Glutamatergic neuron (in vitro differentiated cells): ENCODE measurements at places on chromosomes 7 and 10.

- DNase-seq, result no peak
Observed at GRCh38 chr10:11538834-11539190, 72.6 kb downstream of the USP6NL start.

- no peak for DNase-seq
Observed at GRCh38 chr10:131095313-131095580, 216.3 kb downstream of the TCERG1L start.

GRCh38 chr7:151699147-151699927 is 177.6 kb downstream of the PRKAG2 start:
- DNase-seq, result no peak

- DNase-seq, result no peak
Observed at GRCh38 chr10:90031776-90032175, 330.4 kb downstream of the KIF20B start.

- DNase-seq, result no peak
Observed at GRCh38 chr7:14332155-14332554, 342.7 kb upstream of the ETV1 start.

GRCh38 chr10:27771231-27771630 is 25.6 kb upstream of the MKX start:
- no peak for DNase-seq

DNA sequence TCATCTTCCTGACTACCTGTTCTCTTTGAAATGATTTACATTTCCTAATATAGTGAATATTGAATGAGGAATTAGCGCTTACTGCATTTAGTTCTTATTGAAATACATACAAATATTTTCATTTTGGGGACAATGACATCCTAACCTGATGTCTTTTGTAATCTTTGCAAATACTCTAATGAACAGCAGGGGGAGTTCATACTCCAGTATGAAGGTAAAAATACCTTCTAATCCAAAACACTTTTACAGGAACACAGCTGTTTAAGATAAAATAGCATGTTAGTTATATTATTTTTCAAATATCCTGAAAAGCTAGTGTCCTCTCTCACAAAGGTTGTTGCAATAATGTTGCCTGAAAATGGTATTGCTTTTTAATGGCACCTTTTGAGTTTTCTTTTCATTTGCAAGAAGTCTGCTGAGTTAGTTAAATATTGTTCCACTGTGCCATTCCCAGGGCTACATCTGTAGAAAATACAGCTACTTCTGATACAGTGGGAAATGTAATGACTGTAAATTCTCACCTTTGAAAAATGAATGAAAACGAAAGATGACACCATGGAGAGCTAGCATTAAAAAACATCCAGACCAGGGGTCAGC is 400.0 kb downstream of the PHF14 start:
- DNase-seq, result no peak

DNA sequence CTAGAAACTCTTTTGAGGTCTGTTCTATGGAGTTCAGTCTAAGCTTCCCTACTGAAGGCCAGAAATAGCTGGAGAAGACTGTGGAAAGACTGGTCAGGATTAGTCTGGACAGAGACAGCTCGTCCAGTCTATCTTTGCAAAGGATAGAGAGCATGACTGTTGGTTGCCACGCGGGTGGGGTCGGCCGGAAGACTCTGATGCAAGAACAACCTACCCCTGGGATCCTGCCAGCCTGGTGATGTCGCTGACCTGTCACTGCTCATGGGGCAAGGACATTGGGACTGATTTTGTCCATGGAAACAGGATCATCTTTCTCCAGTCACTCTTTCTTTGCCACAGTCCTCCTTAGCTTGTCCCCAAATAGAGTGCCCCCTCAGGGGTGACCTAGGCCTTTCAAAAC is 337.6 kb upstream of the NPSR1 start:
- no peak for DNase-seq

- no peak for DNase-seq
Observed at GRCh38 chr7:21175714-21176113, 252.2 kb upstream of the SP4 start.

- no peak for DNase-seq
Observed at GRCh38 chr7:108067844-108068243, 62.3 kb downstream of the LAMB4 start.

- DNase-seq, result no peak
Observed at GRCh38 chr7:4550117-4550516, 132.0 kb upstream of the FOXK1 start.

DNA sequence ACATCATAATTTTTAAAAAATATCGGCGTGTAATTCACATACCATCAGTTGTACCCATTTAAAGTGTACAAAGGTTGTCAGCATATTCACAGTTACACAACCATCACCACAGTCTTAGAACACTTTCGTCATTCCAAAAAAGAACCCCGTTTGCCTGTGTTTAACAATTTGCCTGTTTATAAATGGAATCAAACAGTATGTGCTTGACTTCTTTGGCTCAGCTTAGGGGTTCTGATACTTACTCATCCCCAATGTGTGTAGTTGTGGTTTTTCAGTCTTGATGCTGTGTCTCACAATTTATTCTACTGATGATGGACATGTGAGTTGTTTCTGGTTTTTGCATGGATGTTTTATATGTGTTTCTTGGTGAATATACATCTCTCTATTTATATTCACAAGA is 50.0 kb downstream of the PRPF18 start:
- DNase-seq, result no peak

DNA sequence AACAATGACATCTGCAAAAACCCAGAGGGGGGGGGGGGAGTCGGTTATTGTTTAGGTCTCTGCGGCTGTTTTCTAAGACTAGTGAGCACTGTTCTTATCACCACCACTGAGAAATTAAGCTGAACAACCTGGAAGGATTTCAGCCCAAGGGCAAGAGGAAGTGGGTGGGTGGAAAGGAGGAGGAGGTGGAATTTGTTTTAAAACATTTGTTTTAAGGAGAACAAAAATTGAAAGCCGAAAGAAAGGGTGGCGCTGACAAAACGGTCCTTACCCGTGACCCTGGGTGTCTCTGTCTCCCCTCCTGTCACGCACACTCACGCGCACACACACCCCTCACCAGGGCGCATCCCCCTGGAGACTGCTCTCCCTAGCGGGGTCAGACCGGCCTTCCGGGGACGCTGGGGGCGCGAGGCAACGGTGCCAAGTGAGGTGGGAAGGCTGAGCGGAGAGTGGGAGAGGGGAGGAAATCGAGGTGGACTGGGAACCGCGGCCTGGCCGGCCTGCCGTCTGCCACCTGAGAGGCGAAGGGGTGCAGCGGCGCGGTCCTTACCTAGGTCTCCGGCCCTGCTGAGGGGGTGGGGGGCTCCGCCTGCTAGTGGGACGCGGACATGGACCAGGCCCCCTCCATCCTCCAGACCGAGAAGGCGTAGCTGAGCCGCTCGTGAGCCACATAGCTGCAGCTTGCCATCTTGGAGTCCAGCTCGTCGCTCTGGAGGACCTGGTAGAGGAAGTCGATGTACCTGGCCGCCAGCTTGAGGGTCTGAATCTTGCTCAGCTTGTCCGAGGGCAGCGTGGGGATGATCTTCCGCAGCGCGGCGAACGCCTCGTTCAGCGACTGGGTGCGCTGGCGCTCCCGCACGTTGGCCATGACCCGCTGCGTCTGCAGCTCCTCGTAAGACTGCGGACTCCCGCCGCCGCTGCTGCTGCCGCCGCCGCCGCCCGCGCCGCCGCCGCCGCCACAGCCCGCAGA is 1.0 kb downstream of the TWIST1 start:
- DNase-seq, result peak; percentile 49

DNA sequence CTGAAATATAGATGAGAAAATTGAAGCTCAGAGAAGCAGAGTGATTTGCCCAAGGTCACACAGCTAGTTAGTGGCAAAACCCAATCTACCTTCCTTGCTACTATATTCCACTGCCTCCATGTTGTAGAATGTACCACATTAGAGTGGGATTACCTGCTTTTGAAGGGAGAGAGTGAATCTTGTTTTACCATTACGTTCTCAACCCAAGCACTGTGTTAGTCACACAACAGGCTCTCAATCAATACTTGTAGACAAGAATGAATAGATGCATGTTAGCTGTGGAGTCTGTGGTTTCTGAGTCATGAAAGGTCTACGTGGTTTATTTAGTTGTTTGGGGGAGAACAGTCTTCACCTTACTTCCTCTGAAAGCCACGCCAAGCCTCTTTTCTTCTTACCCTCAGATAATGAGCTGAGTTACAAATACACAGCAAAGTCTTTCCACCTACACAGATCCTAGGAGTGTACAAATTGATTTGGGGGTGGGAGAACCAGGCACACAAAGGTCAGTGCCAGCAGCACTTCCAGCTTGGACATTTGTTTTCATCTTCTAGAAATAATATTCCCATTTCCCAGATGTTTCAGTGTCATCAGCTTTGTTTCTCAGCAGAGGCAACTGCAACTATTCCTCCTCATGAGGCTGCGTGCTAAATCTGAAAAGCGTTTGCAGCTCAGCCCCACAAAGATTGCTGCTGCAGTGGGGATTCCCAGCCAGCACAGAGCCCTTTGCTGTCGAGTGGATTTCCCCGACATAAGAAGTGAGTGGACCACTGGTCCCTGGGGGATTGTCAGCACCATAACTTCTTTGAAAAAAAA is 71.5 kb upstream of the ADO start:
- DNase-seq, result no peak

DNA sequence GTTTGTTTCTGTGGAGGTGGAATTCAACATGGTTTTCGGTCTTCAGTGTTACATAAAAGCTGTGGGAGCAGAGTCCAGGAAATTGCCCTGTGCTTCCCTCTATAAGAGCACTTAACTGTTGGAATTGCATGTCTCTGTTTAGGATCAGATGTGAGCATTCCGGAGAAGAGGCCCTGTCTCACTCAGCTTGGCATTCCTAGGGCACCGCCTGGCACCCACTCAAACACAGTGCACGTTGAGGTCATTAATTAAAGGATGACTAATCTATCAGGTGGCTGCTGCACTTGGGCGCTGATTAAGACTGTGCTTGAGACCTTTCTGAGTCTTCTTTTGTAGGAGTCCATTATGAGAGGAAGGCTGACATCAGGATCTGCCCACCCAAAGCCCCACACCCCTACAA is 82.8 kb upstream of the VIPR2 start:
- no peak for DNase-seq

GRCh38 chr7:88314061-88314491 is 7.4 kb upstream of the STEAP4 start:
- DNase-seq, result no peak

DNA sequence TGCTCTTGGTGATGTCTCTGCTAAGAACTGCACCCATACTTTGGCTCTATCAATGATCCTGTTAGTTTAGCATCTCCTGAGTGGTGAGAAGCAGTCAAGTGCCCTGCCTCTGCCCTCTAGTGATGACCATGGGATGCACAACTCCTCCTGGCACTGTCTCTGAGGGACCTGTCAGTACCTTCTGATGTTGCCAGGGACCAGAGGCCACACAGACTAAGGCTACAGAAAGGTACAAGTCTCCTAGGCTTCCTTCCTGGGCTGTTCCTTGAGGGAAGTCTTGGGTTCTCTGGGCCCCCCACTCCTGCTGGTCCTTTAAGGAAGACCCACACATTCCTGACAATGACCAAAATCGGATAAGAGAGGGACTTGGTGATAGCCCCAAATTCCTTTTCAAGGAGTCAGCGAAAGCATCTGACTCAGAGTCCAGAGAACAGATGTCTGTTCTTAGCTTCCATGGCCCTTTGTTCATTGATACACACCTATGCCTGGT is 15.3 kb downstream of the NKX2-3 start:
- DNase-seq, result no peak

GRCh38 chr7:77569514-77570232 is 32.6 kb downstream of the PTPN12 start:
- DNase-seq, result no peak

DNA sequence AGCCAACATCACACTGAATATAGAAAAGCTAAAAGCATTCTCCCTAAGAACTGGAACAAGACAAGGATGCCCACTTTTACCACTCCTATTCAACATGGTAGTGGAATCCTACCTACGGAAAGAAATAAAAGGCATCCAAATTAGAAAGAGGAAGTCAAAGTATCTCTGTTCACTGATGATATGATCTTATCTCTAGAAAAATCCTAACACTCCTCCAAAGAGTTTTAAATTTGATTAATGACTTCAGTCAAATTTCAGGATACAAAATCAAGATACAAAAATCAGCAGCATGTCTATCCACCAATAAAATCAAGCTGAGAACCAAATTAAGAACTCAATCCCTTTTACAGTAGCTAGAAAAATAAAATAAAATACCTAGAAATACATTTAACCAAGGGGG is 35.3 kb upstream of the TNKS2 start:
- no peak for DNase-seq

- DNase-seq, result no peak
Observed at GRCh38 chr10:125093199-125093973, 67.0 kb downstream of the CTBP2 start.
